ENCODE measurements at places on chromosomes 11 and 22.
A peak's percentile ranks its signal among the peaks of the same experiment; 100 is the strongest.

DNA sequence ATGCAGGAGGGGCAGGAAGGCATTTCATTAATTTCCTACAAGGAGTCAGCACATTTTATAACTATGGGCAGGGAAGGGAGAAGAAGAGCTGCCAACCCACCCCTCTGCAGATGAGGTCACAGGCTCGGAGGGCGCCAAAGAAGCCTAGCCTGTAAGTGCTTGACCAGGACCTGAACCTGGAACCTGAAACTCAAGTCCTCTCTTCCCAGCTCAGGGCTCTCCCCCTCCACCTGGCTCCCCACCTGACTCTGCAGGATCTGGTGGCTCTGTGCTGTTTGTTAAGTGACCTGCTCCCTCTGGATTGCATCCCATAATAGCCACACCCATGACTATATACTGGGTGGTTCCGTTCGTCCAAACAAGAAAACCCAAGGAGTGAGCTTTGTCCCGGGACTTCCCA, 27.3 kb downstream of the SCGB1A1 start:
- DNase-seq, result no peak

DNA sequence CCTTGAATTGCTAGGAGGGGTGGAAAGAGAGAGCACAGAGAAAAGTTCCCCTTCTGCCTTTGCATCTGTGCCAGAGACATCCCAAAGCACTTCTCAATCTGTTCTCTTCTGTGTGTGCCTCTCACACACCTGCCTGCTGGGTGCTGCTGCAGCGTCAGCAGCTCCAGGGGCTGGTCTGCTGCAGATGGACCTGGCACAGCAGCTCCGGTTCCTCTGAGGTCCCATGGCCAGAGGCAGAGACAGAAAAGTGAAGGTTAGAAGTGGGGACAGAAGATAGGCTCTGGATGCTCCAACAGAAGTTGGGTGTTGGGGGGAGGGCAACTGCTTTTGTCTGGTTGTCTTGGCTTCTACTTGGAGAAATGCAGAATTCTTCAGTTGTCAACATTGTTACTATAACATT, 48.9 kb upstream of the KIRREL3 start:
- DNase-seq, result no peak

GRCh38 chr11:130209128-130209932, 49.7 kb downstream of the ST14 start:
- no peak for DNase-seq

DNA sequence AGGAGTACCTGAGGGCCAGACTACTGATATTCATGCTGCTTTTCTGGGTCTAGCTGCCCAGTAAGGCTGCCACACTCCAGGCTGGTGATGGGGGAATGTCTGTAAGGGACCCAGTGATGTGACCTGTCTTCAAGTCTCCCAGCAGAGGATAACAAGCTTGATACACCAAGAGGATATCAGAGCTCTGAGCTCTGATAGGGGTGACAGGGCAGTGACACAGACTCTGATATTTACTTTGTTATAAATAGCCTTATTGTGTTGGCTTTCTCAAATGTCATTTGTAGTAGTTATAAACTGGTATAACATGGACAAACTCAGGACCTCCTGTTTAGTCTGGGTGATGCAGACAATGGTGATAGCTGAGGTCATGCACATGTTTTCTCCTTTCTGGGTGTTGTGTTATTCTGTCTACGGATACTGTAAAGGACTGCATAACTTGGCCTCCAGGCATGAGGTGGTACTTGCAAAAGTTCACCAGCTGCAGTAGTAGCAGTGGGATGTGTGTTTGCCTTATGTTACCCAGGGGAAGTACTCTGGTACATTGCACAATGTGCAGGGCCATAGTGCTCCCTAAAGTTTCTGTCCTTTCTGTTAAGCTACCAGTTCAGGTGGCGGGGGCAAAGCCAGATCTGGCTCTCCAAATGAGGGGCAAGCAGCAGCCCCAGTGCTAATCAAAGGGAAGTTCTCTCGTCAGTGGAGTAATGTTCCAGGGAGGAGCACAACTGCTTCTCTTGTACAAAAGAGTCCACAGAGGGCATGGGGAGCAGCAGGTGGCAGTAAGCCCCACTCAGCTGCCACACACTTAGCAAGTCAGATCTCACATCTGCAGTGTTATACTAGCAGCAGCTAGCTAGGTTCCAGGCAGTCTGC, 812.2 kb downstream of the JRKL start:
- DNase-seq, result no peak

DNA sequence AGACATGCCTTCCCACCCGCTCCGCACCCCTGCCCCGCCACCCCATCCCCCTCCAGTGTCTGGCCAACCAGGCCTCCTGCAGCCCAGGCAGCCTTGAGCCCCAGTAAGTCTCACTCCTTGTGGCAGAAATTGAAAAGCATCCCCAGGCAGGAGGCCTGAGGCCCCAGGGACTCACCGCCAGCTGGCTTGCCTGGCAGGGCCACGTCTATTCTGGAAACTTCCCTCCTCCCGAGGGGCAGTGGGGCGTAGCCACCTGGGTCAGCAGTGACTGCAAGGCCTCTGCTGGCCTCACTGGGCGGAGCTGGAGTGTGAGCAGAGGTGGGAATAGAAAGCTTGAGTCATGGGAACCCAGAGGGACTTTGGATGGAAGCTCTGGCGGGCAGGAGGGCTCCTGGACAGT, 26.3 kb downstream of the ANO1 start:
- DNase-seq, result no peak

- DNase-seq, result no peak
These were observed 78.4 kb downstream of the PDHX start for GRCh38 chr11:34994854-34995253.

DNA sequence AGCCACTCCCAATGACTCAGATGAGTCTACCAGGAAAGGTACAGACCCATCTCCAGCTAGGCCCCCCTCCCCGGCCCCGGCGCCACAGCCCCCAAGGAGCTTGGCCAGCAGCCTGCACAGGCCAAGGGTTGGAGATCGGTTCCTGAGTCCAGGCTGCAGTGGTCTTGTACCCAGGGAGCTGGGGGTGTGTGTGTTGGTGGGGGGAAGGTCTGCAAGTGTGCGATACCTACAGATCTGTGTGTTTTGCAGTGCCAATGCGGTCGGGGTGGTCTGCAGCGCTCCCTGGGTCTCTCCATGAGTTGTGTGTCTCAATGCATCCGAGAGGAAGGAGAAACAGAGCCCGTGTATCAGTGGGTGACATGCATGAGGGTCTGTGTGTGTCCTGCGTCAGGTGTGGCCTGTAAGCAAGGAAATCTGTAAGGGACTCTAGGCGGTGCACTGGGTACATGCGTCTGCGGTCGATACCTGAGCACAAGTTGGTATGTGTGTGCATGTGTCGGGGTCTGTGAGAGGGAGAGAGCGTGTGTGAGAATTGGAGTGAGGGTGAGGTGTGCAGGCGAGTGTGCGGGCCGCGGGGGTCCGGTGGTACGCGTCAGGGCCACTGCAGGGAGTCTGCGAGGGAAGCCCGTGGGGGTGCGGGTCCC, 645 bp downstream of the CDC42BPG start:
- no peak for DNase-seq

- DNase-seq, result peak; percentile 26
These were observed 8.2 kb downstream of the CBX7 start for GRCh38 chr22:39144101-39144767.

All from stimulated activated CD8-positive, alpha-beta memory T cell treated with anti-CD3 and anti-CD28 coated beads, Interleukin-7, amount 100 ng/mL, for 4 hours (primary cell).